ENCODE measurements at places on chromosomes 16 and 17.

DNA sequence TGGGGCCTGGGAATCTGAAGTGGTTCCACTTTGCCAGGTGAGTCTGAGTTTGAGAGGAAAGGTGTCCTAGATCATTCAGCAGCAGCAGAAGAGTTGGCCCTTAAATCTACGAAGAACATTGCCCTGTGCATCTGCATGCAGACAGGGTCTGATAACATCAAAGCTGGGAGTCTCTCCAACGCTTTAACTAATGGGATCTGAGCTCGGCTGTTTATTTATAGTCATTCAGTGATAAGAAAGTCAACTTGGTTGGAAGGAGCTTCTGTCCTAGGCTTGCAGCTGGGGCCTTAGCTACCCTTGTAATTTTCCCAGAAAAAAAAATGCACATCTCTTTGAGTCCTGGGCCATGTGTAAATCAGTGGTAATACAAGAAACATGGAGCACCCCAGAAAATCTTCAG is 418.0 kb upstream of the HSBP1 start:
- DNase-seq = no peak

GRCh38 chr17:81609541-81610311 is 27.2 kb downstream of the NPLOC4 start:
- DNase-seq = no peak

- DNase-seq = no peak
Observed at GRCh38 chr16:84199861-84200260, 8.9 kb downstream of the ADAD2 start.

- no peak for DNase-seq
Observed at GRCh38 chr17:80599546-80600305, 55.1 kb downstream of the RPTOR start.

DNA sequence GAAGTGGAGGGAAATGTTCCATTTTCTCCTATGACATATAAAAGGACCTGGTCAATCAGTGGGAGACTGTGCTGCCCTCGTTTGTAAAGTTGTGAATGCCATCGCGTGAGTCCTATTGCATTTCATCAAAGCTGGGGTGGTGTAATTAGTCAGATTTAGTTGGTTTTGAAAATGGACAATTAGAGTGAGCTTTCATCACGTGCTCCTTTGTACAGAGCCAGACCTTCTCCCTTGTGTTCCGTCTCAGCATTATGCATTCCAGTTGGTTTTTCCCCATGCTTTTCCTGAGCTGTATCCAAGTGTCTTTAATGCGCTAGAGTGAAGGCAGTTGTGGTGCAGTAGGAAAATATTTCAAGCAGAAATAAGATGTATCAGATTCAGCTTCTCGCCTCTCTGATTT is 10.4 kb downstream of the SEC14L1 start:
- no peak for DNase-seq

- DNase-seq = no peak
Observed at GRCh38 chr17:76697702-76698465, 12.9 kb downstream of the MXRA7 start.

DNA sequence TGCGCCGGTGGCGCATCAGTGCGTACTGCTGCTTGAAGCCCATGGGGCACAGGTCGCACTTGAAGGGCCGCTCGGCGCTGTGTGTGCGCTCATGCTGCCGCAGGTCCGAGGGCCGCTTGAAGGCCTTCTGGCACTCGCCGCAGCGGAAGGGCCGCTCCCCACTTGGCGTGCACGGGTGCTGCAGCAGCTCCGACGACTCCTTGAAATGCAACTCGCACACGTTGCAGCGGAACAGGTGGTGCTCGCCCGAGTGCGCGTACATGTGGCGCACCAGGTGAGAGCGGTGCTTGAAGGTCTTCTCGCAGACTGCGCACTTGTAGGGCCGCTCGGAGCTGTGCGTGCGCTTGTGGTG is 3.3 kb downstream of the ZNF319 start:
- DNase-seq = no peak

- DNase-seq = no peak
Observed at GRCh38 chr17:81542431-81543338, 9.5 kb downstream of the FAAP100 start.

GRCh38 chr17:78785011-78785662 is 3.1 kb upstream of the CYTH1 start:
- DNase-seq = no peak

GRCh38 chr17:76014925-76015261 is 12.2 kb downstream of the EVPL start:
- DNase-seq = no peak

DNA sequence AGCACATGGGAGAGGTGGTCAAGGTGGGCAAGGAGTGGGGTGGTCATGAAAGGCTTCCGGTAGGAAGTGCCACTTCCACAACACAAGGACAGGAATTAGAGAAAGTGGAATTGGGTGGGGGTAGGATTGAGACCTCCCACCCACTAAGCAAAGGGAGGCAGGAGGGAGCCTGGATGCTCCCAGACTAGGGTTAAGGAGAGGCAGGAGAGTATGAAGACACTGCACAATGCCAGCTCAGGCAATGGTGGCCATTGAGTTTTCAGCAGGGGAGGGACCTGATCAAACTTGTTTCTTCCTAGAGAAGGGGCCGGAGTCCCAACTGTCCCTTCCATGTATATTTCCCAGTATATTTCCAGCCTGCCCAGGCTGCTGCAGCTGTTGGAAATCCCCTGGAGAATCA is 3.1 kb upstream of the RAB11FIP4 start:
- no peak for DNase-seq

DNA sequence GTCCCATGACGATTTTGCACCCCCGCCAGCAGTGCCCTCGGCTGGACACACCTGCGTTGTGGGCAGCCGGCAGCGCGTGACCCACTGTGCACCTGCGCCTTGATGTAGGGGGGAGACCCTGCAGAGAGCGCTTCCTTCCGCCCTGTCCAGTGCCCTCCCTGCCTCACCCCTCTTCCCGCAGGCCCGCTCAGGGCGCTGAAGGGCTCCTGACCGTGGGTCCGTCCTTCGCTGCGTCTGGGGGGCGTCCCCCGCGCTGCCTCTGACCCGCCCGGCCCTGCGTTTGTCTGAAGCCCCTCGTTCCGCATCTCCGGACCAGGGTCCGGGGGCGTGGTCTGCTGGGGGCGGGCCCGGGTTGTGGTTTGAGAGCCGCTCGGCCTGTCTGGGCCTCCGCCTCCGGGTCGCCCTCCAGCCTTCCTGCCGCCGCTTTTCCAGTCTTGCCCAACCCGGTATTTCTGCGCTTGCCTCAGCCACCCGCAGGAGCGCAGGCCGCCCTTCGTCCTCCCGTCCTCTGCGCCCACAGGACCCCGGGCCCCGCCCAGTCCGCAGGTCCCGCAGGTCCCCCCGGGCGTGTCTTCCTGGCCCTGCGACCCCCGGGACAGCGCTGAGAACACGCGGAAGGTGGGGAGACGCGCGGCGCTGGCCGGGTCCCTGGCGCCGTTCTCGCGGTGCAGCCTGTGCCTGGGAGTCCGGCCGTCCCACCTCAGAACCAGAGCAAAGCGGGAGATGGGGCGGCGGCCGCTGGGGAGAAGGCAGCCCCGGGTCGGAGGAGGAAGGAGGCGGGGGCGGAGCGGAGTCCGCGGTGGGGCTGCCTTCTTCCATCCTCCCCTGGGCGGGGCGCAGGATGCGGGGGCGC is 4.0 kb upstream of the IL17C start:
- no peak for DNase-seq

DNA sequence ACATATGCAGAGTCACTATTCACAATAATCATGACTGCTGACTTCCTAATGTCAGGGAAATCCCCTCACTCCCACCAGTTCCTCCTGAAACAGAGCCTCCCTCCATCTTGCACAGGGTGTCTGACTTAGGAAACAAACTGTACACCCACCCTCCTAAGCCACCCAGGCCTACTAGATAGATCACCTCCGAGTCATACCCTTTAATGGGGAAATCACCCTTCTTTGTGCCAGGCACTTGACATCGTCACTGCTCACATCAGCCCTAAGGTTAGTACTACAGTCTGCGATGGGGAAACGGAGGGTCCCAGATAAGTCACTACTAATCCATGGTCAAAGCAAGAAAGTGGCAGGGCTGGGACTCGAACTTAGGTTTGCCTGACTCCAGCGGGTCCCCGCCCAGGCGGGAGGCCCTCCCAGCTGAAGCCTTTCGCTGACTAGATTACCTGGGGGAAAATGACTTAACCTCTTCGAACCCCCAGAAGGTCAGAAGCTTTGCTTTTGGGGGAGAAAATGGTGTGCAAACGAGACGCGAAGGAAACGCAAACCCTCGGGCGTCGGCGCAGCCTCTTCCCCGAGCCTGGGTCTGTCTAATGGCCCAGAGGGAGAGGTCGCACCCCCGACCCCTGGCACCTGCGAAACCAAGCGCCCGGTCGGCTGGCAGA is 3.4 kb upstream of the MLLT6 start:
- DNase-seq = no peak

- peak; percentile 90 for DNase-seq
Observed at GRCh38 chr16:87945351-87946042, 5.7 kb upstream of the BANP start.

- DNase-seq = no peak
Observed at GRCh38 chr17:73749337-73749823, 105.1 kb upstream of the SDK2 start.

DNA sequence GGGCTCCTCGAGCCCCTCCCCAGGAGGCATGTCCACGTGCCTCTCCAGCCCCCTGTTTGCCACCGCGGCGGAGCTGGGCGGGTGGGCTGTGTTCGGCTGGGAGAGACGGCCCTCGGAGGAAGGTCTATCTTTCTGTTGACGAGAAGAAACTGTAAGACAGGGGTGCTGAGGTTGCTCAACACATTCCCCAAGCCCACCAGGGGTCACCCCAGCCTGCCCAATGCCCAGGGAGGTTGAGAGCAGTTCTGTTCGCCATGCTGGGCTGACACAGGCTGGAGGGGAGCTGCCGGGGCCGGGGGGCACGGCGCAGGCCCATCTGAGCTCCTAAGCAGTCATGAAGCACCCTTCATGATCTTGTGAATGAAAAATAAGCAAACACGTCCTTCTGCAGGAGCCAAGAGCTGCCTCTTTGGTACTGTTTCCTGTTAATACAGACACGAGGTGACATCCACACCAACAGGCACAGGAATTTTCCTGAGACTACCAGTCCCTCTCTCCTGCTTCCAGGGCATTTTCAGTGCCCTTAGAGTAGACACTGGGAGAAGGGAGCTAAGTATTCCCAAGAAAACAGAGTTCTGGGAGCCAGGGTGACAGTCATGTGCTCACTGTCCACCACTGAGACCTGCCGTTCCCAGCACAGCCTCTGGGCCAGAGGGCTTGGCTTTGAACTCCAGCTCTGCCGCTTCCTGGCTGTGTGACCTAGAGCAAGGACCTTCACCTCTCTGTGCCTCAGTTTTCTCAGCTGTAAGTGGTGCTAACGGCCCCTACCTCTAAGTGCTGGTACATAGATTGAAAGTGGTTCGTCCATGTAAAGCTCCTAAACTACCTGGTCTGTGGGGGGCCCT is 9.2 kb downstream of the UBALD2 start:
- DNase-seq = no peak

- DNase-seq = no peak
Observed at GRCh38 chr17:35289222-35289621, 46.4 kb downstream of the SLFN5 start.

- no peak for DNase-seq
Observed at GRCh38 chr16:19979638-19980037, 94.1 kb downstream of the GPR139 start.

DNA sequence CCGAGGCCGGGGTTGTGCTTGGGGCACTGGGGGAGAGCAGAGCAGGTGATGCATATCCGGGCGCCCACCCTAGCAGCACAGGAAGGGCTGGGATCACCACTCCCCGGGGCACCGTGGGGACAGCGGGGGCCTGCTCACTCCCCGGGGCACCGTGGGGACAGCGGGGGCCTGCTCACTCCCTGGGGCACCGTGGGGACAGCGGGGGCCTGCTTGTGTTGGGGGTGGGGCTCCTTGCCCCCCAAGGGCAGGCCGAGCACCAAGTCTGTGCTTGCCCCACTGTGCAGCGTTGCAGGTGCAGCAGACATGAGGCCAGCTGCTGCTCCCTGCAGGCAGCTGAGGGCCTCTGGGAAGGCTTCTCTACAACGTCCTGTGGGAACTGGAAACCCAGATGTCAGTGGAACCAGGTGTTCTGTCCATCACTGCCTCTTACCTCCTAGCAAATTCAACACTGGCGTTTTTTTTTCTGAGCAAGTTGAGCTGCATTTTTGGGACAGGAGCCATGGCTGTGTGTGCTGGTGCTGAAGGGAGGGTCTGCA is 25.0 kb upstream of the ZNF750 start:
- no peak for DNase-seq

GRCh38 chr16:88064011-88064888 is 113.0 kb downstream of the BANP start:
- no peak for DNase-seq

Data from progenitor cell of endocrine pancreas (in vitro differentiated cells).